Neural progenitor cell (in vitro differentiated cells): ENCODE measurements at places on chromosomes 2 and 18.

- H3K27me3 ChIP-seq: no peaks in the 10 kb centered on the region
- DNase-seq: no peak
- H3K36me3 ChIP-seq: no peaks in the 10 kb centered on the region
- H3K4me1 ChIP-seq: no peaks in the 10 kb centered on the region
- no peak overlapping the region for H3K27ac ChIP-seq
These were observed 10.8 kb upstream of the MAPRE2 start for GRCh38 chr18:35030277-35030989.

- H3K36me3 ChIP-seq: peaks cover 7% of the 10 kb centered on the region
- no peak overlapping the region for H3K4me3 ChIP-seq
- H3K27me3 ChIP-seq: no peaks in the 10 kb centered on the region
- DNase-seq: no peak
- no peak overlapping the region for H3K27ac ChIP-seq
These were observed 31.7 kb downstream of the UBE2F start for GRCh38 chr2:237998530-237998929.

DNA sequence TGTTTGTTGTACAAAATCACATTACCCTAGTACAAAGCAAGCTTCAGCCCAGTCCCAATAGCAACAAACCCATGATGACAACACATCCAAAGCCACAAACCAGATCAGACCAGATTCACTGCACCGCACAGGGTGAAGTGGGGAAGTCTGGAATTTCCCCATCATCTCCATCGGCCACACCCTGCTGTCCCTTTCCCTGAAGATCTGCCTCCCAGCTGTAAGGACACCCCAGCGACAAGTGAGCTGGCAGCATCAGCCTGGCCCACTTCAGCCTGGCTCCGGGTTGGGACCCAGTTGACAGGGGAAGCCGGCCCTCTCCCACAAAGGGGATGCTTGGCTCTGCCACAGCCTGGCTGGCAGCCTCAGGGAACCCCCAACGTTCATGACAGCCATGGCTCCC is 207.6 kb downstream of the MGAT5 start:
- no peak for DNase-seq
- no peaks in the 10 kb centered on the region for H3K27me3 ChIP-seq
- H3K27ac ChIP-seq: no peak overlapping the region
- no peak overlapping the region for H3K4me3 ChIP-seq
- no peaks in the 10 kb centered on the region for H3K4me1 ChIP-seq

GRCh38 chr2:51650769-51651168 is 618.8 kb upstream of the NRXN1 start:
- no peak overlapping the region for H3K4me3 ChIP-seq
- no peaks in the 10 kb centered on the region for H3K36me3 ChIP-seq
- no peak for DNase-seq
- no peaks in the 10 kb centered on the region for H3K27me3 ChIP-seq
- no peak overlapping the region for H3K27ac ChIP-seq

- no peak for DNase-seq
- no peaks in the 10 kb centered on the region for H3K4me1 ChIP-seq
- no peak overlapping the region for H3K27ac ChIP-seq
- H3K4me3 ChIP-seq: no peak overlapping the region
These were observed 105.8 kb downstream of the WDR7 start for GRCh38 chr18:56756966-56757365.
